Neural crest cell (in vitro differentiated cells): ENCODE measurements at places on chromosomes 7 and 10. TPM values are rescaled to one million over a fixed set of nuclear protein-coding genes. Genes with fewer than 3 reads are reported as not detected.

Gene ENTPD1
- total RNA-seq: 0.27 and 0.37 TPM in 2 replicates

- peaks cover 4% of the 10 kb centered on the region for H3K4me1 ChIP-seq
- no peak overlapping the region for H3K27ac ChIP-seq
- H3K36me3 ChIP-seq: no peaks in the 10 kb centered on the region
- DNase-seq: peak; percentile 73
- H3K4me3 ChIP-seq: no peak overlapping the region
- H3K27me3 ChIP-seq: no peaks in the 10 kb centered on the region
Measured at GRCh38 chr7:51160990-51161615, 155.5 kb downstream of the COBL start.

GRCh38 chr7:4033996-4034395 is 648.1 kb upstream of the FOXK1 start:
- no peak overlapping the region for H3K27ac ChIP-seq
- no peaks in the 10 kb centered on the region for H3K4me1 ChIP-seq
- H3K36me3 ChIP-seq: no peaks in the 10 kb centered on the region
- H3K27me3 ChIP-seq: no peaks in the 10 kb centered on the region
- no peak overlapping the region for H3K4me3 ChIP-seq

GRCh38 chr10:12965571-12965970 is 35.9 kb downstream of the CCDC3 start:
- H3K36me3 ChIP-seq: peaks cover 2% of the 10 kb centered on the region
- no peak for DNase-seq
- H3K4me1 ChIP-seq: no peaks in the 10 kb centered on the region
- H3K27ac ChIP-seq: no peak overlapping the region
- no peak overlapping the region for H3K4me3 ChIP-seq

- no peaks in the 10 kb centered on the region for H3K36me3 ChIP-seq
- no peaks in the 10 kb centered on the region for H3K4me1 ChIP-seq
- no peak overlapping the region for H3K4me3 ChIP-seq
Measured at GRCh38 chr7:149669121-149669818, 104.1 kb downstream of the ZNF467 start.

Gene CNPY1
- 1.5 and 2.4 TPM in 2 replicates for total RNA-seq

GRCh38 chr10:43225787-43226153 is 41.1 kb downstream of the RASGEF1A start:
- peaks cover 4% of the 10 kb centered on the region for H3K4me1 ChIP-seq
- no peak overlapping the region for H3K4me3 ChIP-seq
- peaks cover 67% of the 10 kb centered on the region for H3K27me3 ChIP-seq
- H3K27ac ChIP-seq: no peak overlapping the region
- no peak for DNase-seq
- H3K36me3 ChIP-seq: no peaks in the 10 kb centered on the region

Gene MMP21
- total RNA-seq: not detected in 2 replicates

- H3K4me3 ChIP-seq: no peak overlapping the region
- no peaks in the 10 kb centered on the region for H3K27me3 ChIP-seq
- H3K27ac ChIP-seq: no peak overlapping the region
- H3K4me1 ChIP-seq: no peaks in the 10 kb centered on the region
Measured at GRCh38 chr10:126049759-126050700, 153.7 kb downstream of the FANK1 start.

DNA sequence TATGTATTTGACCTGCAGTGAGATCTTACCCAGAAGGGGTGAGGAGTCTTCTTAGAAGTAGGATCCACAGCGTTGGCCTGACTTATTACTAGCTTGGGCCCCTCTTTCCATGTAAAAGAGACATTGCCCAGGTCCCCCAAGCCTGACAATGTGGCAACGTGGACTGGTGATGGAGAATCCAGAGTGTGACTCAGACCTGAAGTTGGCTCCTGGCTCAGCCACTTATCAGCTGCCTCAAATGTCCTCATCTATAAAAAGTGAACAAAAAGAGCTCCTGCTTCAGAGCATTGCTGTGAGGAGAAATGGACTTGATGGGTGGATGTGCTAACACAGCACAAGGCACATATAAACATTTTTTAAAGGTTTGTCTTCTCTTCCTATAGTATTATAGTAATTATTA is 35.4 kb upstream of the TECTB start:
- H3K27me3 ChIP-seq: no peaks in the 10 kb centered on the region
- no peak overlapping the region for H3K27ac ChIP-seq
- H3K4me1 ChIP-seq: no peaks in the 10 kb centered on the region
- H3K36me3 ChIP-seq: peaks cover 2% of the 10 kb centered on the region

GRCh38 chr7:111067251-111067650 is 23.7 kb upstream of the LRRN3 start:
- H3K4me1 ChIP-seq: no peaks in the 10 kb centered on the region
- no peak overlapping the region for H3K4me3 ChIP-seq
- DNase-seq: no peak
- no peak overlapping the region for H3K27ac ChIP-seq
- H3K36me3 ChIP-seq: peaks cover 17% of the 10 kb centered on the region
- H3K27me3 ChIP-seq: no peaks in the 10 kb centered on the region

DNA sequence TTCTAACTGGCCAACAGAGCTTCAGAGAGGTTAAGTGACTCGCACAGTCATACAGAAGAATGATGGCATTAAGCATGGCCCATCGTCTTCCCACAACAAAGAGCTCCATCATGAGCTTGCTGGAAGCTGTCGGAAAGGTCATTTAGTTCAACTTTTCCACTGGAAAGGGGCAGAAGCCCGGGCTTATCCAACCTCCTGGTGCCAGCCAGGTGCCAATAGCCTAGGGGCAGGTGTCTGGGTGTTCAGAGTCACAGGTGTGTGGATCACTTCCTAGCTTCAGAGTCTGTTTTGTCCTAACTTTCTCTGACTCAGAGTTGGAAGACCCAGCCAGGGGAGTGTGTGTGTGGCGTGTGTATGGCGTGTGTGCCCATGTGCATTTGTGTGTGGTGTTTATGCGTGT is 1.3 kb upstream of the TRPV6 start:
- no peak overlapping the region for H3K4me3 ChIP-seq
- H3K36me3 ChIP-seq: no peaks in the 10 kb centered on the region
- peaks cover 10% of the 10 kb centered on the region for H3K27me3 ChIP-seq
- H3K27ac ChIP-seq: no peak overlapping the region
- no peak for DNase-seq
- peaks cover 17% of the 10 kb centered on the region for H3K4me1 ChIP-seq

- H3K27me3 ChIP-seq: no peaks in the 10 kb centered on the region
- peak overlapping the region; percentile 87 for H3K4me3 ChIP-seq
- no peaks in the 10 kb centered on the region for H3K36me3 ChIP-seq
- peaks cover 37% of the 10 kb centered on the region for H3K4me1 ChIP-seq
- no peak for DNase-seq
Measured at GRCh38 chr7:98107313-98107721, 655 bp downstream of the LMTK2 start.

GRCh38 chr7:117505238-117505637 is 25.4 kb downstream of the CFTR start:
- H3K27me3 ChIP-seq: no peaks in the 10 kb centered on the region
- no peak overlapping the region for H3K4me3 ChIP-seq
- H3K36me3 ChIP-seq: no peaks in the 10 kb centered on the region
- no peak for DNase-seq
- no peak overlapping the region for H3K27ac ChIP-seq
- H3K4me1 ChIP-seq: peaks cover 4% of the 10 kb centered on the region

GRCh38 chr7:131235489-131236317 is 92.0 kb upstream of the MKLN1 start:
- no peaks in the 10 kb centered on the region for H3K36me3 ChIP-seq
- DNase-seq: no peak
- H3K27me3 ChIP-seq: no peaks in the 10 kb centered on the region
- H3K27ac ChIP-seq: no peak overlapping the region
- peaks cover 6% of the 10 kb centered on the region for H3K4me1 ChIP-seq

DNA sequence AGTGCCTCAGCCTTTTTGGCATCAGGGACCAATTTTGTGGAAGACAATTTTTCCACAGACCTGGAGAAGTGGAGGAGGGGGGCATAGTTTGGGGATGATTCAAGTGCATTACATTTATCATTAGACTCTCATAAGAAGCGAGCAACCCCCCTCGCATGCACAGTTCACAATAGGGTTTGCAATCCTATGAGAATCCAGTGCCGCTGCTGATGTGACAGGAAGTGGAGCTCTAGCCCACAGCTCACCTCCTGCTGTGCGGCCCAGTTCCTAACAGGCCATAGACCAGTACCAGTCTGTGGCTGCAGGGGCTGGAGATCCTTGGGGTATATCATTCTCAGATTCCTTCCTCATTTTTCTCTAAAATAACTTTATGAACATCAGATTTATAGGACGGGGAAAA is 50.8 kb downstream of the ATAD1 start:
- no peaks in the 10 kb centered on the region for H3K27me3 ChIP-seq
- H3K27ac ChIP-seq: no peak overlapping the region
- no peaks in the 10 kb centered on the region for H3K4me1 ChIP-seq

DNA sequence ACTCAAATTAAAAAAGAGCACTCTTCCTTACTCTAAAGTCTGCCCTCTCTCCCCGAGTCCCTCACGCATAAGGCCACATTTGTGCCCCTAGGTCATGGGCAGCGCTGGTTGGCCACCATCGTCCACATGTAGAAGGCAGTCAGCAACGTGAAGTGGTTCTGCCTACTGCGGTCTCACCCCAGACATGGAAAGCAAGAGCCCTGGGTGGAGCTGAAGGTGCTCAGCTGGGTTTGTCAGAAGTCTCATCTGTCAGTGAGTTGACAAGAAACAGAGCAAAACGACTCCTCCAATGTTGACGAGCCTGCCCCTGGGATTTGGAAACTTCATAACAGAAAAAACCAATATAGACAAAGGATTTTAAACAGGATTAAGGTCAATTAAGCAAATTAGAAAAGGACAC is 192.3 kb upstream of the PRSS58 start:
- H3K27me3 ChIP-seq: no peaks in the 10 kb centered on the region
- H3K4me1 ChIP-seq: no peaks in the 10 kb centered on the region
- no peaks in the 10 kb centered on the region for H3K36me3 ChIP-seq
- no peak for DNase-seq

Gene SORCS1
- 8.2 and 9.1 TPM in 2 replicates for total RNA-seq

Gene DNAH11
- 0.63 and 0.84 TPM in 2 replicates for total RNA-seq

- H3K27ac ChIP-seq: peak overlapping the region; percentile 40
- no peaks in the 10 kb centered on the region for H3K27me3 ChIP-seq
- H3K36me3 ChIP-seq: no peaks in the 10 kb centered on the region
- H3K4me3 ChIP-seq: no peak overlapping the region
Measured at GRCh38 chr10:49359349-49360270, 36.3 kb downstream of the DRGX start.

Gene SPDYE11
- total RNA-seq: not detected in 2 replicates

DNA sequence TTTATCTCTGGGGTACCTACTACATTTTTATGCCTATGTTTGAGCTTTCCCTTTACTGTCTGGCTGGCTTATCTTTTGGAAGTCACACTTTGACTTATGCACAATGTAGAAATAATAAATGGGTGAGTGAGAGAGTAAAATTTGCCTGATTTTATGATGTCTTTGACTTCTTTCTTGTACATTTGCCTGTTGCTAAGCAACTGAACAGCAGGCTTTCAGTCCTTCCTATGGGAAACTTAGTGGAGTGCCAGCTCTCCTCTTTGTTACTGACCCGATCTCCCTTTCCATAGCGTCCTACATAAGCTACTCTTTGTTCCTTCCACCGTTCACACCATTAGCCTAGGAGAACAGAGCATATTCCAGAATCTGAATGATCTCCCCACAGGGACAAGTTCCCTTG is 4.2 kb downstream of the TAS2R60 start:
- H3K36me3 ChIP-seq: no peaks in the 10 kb centered on the region
- H3K4me1 ChIP-seq: no peaks in the 10 kb centered on the region
- DNase-seq: no peak
- no peak overlapping the region for H3K27ac ChIP-seq
- H3K4me3 ChIP-seq: no peak overlapping the region

GRCh38 chr10:112753961-112754411 is 196.1 kb upstream of the TCF7L2 start:
- peaks cover 29% of the 10 kb centered on the region for H3K4me1 ChIP-seq
- H3K27me3 ChIP-seq: no peaks in the 10 kb centered on the region
- no peak overlapping the region for H3K4me3 ChIP-seq
- DNase-seq: no peak
- H3K36me3 ChIP-seq: peaks cover 2% of the 10 kb centered on the region
- H3K27ac ChIP-seq: peak overlapping the region; percentile 64

DNA sequence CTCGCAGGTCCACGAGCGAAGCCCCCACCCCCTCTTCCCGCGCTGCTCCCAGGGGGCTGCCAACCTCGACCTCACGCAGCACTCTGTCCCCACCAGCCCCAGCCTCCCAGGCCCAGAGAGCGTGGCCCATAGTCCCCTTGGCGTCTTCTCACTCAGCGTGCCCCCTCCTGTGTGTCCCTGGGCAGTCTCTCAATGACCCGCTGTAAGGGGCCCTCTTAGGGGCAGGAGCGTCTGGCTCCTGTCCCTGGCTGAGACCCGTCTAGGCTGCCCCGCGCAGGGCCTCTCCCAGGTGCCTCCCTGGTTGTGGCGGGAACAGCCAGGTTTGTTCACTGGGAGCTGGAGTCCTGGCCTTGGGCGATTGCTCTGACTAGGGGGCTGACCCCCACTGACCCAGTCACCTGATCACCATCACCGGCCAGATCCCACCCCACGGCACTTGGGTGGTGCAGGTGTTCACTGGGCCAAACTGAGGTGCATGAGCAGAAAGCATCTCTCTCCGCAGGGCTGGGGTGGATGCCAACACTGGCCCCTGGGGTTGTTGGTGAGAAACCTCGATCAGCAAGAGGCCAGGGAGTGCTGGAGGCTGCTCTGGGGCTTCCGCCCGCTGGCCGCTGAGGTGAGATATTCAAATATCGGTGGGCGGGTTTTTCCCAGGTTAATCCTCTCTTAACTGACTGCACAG is 12.6 kb upstream of the WDFY4 start:
- H3K4me1 ChIP-seq: peaks cover 10% of the 10 kb centered on the region
- H3K4me3 ChIP-seq: no peak overlapping the region
- no peaks in the 10 kb centered on the region for H3K36me3 ChIP-seq
- DNase-seq: no peak

DNA sequence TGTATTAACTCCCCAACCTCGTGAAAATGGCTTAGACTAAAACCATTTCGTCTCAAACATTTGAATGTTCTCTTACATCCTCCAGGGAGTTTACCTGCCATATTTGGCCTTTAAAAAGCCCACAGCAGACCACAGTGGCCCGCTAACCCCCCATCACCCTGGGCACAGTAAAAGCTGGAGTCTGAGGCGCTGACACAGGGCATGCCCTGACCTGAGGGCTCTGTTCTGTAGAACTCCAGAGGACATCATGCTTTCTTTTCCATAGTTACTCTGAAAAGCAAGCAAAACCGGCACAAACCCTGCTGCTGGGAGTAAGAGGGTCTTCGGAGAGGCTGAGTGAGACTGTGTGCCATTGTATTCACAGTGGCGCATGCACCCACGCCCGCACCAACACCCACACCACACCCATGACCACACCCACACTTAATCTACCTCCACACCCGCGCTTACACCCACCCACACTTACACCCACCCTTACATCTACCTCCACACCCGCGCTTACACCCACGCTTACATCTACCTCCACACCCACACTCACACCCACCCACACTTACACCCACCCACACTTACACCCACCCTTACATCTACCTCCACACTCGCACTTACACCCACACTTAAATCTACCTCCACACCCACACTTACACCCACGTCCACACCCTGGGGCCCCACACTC is 32.1 kb downstream of the LRRC27 start:
- H3K27me3 ChIP-seq: no peaks in the 10 kb centered on the region
- peaks cover 4% of the 10 kb centered on the region for H3K4me1 ChIP-seq
- no peak overlapping the region for H3K4me3 ChIP-seq
- H3K36me3 ChIP-seq: peaks cover 21% of the 10 kb centered on the region
